Chondrocyte (in vitro differentiated cells): ENCODE measurements at places on chromosomes 16 and 17. TPM values are rescaled to one million over a fixed set of nuclear protein-coding genes. Genes with fewer than 3 reads are reported as not detected.

- no peak for DNase-seq
These were observed 10.1 kb upstream of the KRT28 start for GRCh38 chr17:40809721-40810421.

DNA sequence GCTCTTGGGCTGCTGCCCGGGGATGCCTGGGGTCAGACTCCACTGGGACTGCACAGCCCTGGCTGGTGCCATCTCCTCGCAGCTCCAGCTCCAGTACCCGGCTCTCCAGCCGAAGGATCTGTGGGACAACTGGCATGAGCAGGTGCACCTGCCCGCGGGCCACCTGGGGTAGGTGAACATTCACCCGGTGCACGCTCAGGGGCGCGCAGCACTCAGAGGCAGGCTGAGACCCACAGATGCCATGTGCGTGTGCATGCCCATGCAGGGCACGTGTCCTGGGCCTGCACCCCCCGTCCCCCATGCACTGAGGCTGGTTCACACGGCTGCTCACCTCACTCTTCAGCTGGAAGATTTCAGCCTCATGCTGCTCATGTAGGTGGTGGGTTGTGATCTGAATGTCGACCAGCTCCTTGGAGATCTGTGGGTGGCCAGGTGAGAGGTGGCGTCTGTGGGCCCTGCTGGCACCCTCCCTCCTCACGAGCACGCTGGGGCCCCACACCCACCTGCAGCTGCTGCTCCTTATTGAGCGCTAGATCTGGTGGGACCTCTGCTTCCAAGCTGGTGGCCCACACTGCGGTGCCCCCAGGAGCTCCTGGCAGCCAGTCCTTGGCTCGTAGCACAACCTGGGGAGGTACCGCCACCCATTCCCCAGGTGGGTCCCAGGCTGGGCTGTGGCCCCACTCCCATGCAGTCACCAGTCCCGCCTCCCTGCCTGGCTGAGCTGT lies 618 bp downstream of the CCDC78 start:
- no peak for DNase-seq

DNA sequence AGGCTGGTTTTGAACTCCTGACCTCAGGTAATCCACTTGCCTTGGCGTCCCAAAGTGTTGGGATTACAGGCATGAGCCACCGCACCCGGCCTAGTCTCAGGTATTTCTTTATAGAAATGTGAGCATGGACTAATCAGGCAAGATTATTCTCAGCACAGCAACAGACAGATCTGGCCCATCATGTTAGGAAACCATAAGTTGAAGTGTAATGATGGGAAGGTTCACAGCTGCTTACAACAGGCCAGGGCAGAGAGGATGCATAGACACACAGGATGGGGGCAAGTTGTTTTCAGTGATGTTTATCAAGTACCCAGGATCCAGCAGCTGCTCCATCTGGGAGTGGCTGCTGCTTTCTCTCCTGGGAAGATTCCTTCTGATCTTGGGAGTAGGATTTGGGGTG lies 16.6 kb upstream of the NOS2 start:
- DNase-seq: no peak

GRCh38 chr17:48586355-48587258 lies 3.4 kb downstream of the HOXB3 start:
- DNase-seq: no peak

GRCh38 chr16:86519649-86520316 lies 9.5 kb downstream of the FOXF1 start:
- DNase-seq: no peak

Gene SOX9
- 9.5 to 23.8 TPM (median 10.5 TPM) in 3 replicates for total RNA-seq

Gene STH
- total RNA-seq: not detected in 3 replicates
